Sigmoid colon (tissue), 7 donors: ENCODE measurements at places on chromosomes 4 and X. TPM values are rescaled to one million over a fixed set of nuclear protein-coding genes. Genes with fewer than 3 reads are reported as not detected.
A peak's percentile ranks its signal among the peaks of the same experiment; 100 is the strongest.

DNA sequence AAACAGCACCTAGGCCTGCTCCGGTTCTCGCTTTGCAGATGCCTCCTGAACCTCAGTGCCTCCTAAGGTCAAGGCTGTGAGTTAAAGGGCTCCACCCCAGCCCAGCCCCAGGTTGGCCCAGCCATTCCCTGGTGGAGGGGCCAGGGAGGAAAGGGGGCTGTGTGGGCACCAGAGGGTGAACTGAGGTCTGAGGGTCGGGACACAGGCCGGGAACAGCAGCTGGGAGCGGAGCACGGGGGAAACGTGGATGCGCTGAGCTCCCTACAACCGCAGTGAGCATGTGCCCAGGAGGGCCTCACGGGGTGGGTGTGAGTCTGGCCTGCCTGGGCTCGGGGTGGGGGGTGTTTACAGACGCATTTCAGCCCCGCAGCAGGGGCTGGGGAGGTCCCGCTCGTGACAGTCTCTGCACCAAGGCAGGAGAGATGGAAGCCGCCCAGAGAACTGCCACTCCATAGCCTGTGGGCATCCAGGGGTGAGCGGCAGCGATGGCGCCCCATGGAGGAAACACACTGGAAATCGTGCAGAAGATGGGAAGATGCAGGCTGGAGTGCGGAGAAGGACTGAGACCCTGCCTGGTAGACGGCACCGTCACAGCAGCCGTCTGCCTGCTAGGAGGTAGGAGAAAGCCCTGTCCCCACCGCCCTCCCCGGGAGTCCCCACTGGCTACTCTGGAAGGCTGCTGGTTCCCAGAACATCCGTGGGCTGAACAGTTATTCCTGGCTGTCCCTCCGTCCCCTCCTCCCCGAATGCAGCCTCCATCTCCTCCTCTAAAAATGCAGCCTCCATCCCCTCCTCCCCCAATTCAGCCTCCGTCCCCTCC lies 9.9 kb upstream of the SLC25A6 start:
- no peak overlapping the region for H3K27ac ChIP-seq
- no peaks in the 10 kb centered on the region for H3K4me1 ChIP-seq
- no peak overlapping the region for H3K4me3 ChIP-seq
- peaks cover 31% of the 10 kb centered on the region for H3K36me3 ChIP-seq
- DNase-seq, result peak; percentile 58
- H3K27me3 ChIP-seq, result no peaks in the 10 kb centered on the region

- H3K27me3 ChIP-seq, result no peaks in the 10 kb centered on the region
- no peak for DNase-seq
Measured at GRCh38 chrX:46294234-46294633, 251.0 kb downstream of the ZNF674 start.

GRCh38 chr4:2995546-2996265 lies 32.3 kb downstream of the GRK4 start:
- no peak overlapping the region for H3K4me3 ChIP-seq
- no peak for DNase-seq
- H3K27me3 ChIP-seq, result no peaks in the 10 kb centered on the region
- H3K36me3 ChIP-seq, result no peaks in the 10 kb centered on the region
- H3K27ac ChIP-seq, result no peak overlapping the region

GRCh38 chrX:22952010-22952409 lies 47.8 kb upstream of the DDX53 start:
- H3K27me3 ChIP-seq, result no peaks in the 10 kb centered on the region
- H3K4me3 ChIP-seq, result no peak overlapping the region
- no peaks in the 10 kb centered on the region for H3K36me3 ChIP-seq

GRCh38 chrX:19541196-19541595 lies 25.9 kb upstream of the MAP3K15 start:
- H3K4me1 ChIP-seq, result no peaks in the 10 kb centered on the region
- no peaks in the 10 kb centered on the region for H3K27me3 ChIP-seq
- no peaks in the 10 kb centered on the region for H3K36me3 ChIP-seq

GRCh38 chrX:57674861-57675260 lies 5.2 kb downstream of the NLRP2B start:
- no peaks in the 10 kb centered on the region for H3K36me3 ChIP-seq
- no peak for DNase-seq
- H3K27ac ChIP-seq, result no peak overlapping the region

DNA sequence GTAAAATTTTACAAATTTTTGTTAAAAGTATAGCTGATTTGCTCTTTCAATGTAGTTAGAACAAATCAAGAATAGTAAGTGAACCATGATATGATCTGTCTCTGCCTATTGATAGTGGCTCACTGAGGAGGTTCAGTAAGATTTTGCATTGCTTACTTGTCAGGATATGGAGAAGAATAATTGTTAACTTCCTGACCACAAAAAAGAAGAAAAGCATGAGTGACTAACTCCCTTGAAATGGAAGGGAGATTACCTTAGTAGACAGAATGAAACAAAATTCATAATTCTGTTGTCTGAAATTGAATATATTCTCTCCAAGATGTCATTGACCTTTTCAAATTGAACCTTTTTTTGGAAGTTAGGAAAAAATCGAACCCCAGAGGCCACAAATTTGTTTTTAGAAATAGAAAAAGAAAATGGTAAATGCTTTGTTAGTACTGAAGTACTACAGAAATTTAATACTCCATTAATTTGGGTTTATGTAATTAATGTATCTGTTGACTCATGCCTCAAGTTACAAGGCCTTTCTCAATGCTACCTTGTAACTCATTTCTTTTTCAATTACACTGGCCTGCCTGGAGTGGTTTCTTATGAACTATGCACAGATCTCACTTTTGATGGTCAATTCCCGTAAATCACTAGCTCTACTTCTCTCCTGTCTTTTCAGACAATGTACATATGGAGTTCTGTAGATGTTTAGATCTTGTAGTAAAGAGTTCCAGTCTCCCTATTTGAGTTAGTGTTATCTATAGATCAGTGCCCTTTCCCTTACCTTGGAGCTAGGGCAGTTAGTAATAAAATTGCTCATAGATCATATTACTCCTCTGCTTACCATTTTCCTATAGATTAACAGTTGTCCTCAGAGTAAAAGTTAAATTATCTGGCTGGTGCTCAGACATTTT lies 139.3 kb downstream of the TLL1 start:
- H3K27me3 ChIP-seq, result no peaks in the 10 kb centered on the region
- H3K27ac ChIP-seq, result no peak overlapping the region
- DNase-seq, result no peak
- H3K36me3 ChIP-seq, result no peaks in the 10 kb centered on the region

GRCh38 chrX:138923805-138924204 lies 212.3 kb upstream of the FGF13 start:
- no peaks in the 10 kb centered on the region for H3K36me3 ChIP-seq
- no peaks in the 10 kb centered on the region for H3K4me1 ChIP-seq
- no peak for DNase-seq
- H3K27ac ChIP-seq, result no peak overlapping the region

DNA sequence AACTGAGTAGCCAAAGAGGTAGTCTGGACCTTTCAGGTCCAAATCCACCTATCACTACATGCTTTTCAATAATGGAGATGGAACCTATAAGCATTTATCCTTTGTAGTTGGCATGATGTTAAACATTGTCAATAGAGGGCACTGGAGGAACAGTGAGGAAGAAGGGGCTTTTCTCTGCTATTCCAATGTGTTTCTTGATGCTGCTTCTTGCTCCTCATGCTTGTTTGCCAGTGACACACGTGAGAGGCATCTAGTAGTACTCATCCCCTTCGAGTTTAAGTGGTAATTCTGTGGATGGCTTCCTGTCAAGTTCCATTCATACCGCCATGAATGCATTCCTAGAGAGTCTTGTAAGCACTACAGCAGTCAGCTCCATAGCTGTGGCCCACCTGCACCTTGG lies 84.0 kb downstream of the NAA11 start:
- no peak for DNase-seq
- H3K4me3 ChIP-seq, result no peak overlapping the region
- no peaks in the 10 kb centered on the region for H3K27me3 ChIP-seq
- peaks cover 5% of the 10 kb centered on the region for H3K4me1 ChIP-seq
- H3K36me3 ChIP-seq, result no peaks in the 10 kb centered on the region

IL13RA2 gene
- not detected for total RNA-seq

NALF2 gene
- total RNA-seq, result 0.14 TPM

SPANXB1 gene
- total RNA-seq, result not detected

CXorf49 gene
- total RNA-seq, result not detected

- peaks cover 52% of the 10 kb centered on the region for H3K4me1 ChIP-seq
- H3K27ac ChIP-seq, result peak overlapping the region; percentile 88
- DNase-seq, result no peak
- H3K27me3 ChIP-seq, result no peaks in the 10 kb centered on the region
- no peaks in the 10 kb centered on the region for H3K36me3 ChIP-seq
Measured at GRCh38 chr4:88821522-88821921, 123.9 kb upstream of the NAP1L5 start.

PCSK1N gene
- total RNA-seq, result 23.3 TPM

GRCh38 chrX:129845616-129846190 lies 2.0 kb upstream of the ZDHHC9 start:
- H3K27me3 ChIP-seq, result no peaks in the 10 kb centered on the region
- H3K27ac ChIP-seq, result no peak overlapping the region
- no peaks in the 10 kb centered on the region for H3K4me1 ChIP-seq
- H3K4me3 ChIP-seq, result no peak overlapping the region
- no peaks in the 10 kb centered on the region for H3K36me3 ChIP-seq
- no peak for DNase-seq

DNA sequence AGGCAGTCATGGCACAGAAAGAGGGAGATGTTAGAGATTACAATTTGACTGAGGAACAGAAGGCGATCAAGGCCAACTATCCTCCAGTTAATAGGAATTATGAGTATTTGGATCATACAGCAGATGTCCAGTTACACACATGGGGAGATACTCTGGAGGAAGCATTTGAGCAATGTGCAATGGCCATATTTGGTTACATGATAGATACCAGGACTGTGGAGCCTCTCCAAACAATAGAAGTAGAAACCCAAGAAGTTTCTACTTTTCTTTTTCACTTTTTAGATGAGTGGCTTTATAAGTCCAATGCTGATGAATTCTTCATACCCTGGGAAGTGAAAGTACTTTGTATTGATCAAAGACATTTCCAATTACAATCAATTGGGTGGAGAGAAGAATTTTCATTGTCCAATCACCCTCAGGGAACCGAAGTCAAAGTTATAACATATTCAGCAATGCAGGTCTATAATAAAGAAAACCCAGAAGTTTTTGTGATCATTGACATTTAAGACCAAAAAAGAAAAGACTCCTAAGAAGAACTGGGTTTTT lies 139.1 kb downstream of the MAB21L2 start:
- no peak overlapping the region for H3K4me3 ChIP-seq
- no peak for DNase-seq
- no peaks in the 10 kb centered on the region for H3K27me3 ChIP-seq
- H3K4me1 ChIP-seq, result peaks cover 14% of the 10 kb centered on the region

DAPP1 gene
- 0.36 TPM for total RNA-seq

DNA sequence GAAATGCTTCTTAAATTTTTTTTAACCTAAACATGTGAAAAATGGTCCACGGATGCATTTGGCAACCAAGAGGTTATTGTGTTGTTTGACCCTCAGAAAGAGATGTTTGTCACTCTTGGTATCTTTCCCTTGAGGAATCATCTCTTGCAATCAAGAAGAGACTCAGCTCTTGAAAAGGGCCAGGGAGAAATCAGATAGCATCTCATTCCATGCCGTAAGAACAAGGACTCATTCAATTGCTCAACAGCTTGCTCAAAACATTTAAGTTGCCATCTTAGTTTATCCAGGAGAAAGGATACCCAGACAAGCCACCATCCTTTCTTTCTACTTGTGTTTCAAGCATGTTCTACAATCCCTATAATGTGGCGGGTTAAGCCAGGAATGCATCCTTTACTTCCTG lies 209.5 kb upstream of the LNX1 start:
- peaks cover 6% of the 10 kb centered on the region for H3K4me1 ChIP-seq
- no peaks in the 10 kb centered on the region for H3K36me3 ChIP-seq
- H3K4me3 ChIP-seq, result no peak overlapping the region
- H3K27ac ChIP-seq, result no peak overlapping the region
- H3K27me3 ChIP-seq, result no peaks in the 10 kb centered on the region

DNA sequence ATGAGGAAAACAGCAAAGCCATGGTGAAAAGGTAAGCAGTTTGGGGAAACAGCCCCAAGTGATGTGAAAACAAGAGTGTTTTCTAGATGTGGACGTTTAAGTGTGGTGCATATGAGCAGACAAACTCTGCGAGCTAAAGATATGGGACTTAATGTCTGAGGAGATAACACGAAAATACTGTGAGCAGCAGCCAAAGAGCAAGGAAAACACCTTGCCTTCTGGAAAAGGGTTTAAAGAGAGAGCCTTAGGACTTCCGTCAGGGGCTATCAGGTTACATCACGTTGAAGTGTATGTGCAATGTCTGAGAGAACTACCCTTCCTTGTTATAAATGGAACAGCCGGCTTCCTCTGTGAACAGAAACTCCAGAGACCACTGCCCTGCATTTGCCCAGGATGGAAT lies 54.2 kb downstream of the LEF1 start:
- no peak overlapping the region for H3K4me3 ChIP-seq
- no peak overlapping the region for H3K27ac ChIP-seq
- no peaks in the 10 kb centered on the region for H3K36me3 ChIP-seq
- H3K27me3 ChIP-seq, result no peaks in the 10 kb centered on the region

- peak overlapping the region; percentile 50 for H3K4me3 ChIP-seq
- H3K4me1 ChIP-seq, result peaks cover 17% of the 10 kb centered on the region
- H3K36me3 ChIP-seq, result no peaks in the 10 kb centered on the region
- H3K27me3 ChIP-seq, result peaks cover 12% of the 10 kb centered on the region
- DNase-seq, result no peak
Measured at GRCh38 chr4:167233685-167234315, 494 bp downstream of the SPOCK3 start.

- no peak for DNase-seq
- no peak overlapping the region for H3K27ac ChIP-seq
- no peaks in the 10 kb centered on the region for H3K4me1 ChIP-seq
- H3K27me3 ChIP-seq, result no peaks in the 10 kb centered on the region
- H3K36me3 ChIP-seq, result no peaks in the 10 kb centered on the region
- H3K4me3 ChIP-seq, result no peak overlapping the region
Measured at GRCh38 chr4:45568694-45569093, 555.2 kb downstream of the GABRG1 start.

DNA sequence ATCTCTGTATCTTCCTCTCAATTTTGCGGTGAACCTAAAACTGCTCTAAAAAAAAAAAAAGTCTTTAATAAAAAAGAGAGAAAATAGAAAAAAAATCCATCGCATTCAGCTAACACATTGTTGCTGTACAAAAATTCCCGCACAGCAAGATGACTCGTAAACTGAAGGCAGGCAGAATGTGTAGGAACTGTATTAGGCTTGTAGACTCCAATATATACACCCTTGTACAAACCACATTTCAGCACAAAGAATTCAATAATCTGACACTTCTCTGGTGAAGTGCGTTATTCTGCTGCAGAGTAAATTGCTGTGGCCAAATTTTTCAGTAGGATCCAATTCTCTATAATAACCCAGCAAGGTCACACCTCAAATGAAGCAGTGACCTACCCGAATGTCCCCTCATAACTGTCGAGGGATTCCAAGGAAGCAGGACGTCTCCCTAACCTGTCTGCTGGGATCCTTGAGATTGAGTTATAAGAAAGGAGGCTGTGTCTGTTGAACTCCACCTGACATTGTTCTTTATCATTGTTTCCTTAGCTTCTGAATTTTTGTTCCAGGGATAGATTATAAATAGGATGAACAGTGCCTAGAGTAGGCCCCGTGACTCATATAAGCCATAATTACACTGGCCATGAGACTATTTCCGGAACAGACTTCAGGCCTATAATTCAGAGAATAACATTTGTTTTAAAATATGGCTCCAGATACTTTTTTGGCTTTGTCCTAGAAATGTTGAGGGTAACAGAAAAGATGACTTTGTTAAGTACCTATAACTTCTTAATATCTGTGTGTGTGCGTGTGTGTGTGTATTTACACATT lies 348.3 kb downstream of the PCDH7 start:
- H3K4me3 ChIP-seq, result no peak overlapping the region
- peaks cover 9% of the 10 kb centered on the region for H3K4me1 ChIP-seq
- H3K27me3 ChIP-seq, result no peaks in the 10 kb centered on the region
- DNase-seq, result no peak

- H3K4me1 ChIP-seq, result no peaks in the 10 kb centered on the region
- H3K36me3 ChIP-seq, result no peaks in the 10 kb centered on the region
- DNase-seq, result no peak
- no peak overlapping the region for H3K4me3 ChIP-seq
Measured at GRCh38 chr4:129144755-129145206, 48.8 kb downstream of the C4orf33 start.
